NCI-H1092 (cell line): ENCODE measurements at places on chromosomes 16 and 17.

DNA sequence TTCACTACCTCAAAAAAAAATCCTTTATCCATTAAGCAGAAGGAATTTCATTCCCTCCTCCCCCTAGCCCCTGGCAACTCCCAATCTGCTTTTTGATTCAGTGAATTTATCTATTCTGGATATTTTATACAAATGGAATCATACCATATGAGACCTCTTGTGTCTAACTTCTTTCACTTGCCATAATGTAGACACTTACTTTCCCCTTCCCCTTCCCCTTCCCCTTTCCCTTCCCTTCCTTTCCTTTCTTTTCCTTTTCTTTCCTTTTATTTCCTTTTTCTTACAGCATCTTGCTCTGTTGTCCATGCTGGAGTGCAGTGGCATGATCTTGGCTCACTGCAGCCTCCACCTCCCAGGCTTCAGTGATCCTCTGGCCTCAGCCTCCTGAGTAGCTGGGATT lies 50.5 kb downstream of the PSMD12 start:
- no peak for DNase-seq

DNA sequence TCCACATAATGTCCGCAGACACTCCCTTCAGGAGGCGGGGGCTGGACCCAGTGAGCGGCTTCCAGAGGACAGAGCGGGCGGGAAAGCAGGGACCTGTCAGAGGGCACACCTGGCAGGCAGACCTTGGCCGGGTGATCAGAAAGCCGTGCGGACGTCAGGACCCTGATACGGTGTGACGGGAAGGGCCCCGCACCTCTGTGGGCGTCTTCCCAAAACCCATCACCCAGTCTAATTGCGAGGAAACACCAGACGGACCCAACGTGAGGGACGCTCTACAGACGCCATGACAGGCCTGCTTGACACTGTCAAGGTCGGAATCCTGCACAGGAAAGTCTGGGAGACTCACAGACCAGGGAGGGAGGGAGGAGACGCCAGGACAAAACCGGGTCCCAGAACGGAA lies 8.4 kb downstream of the LMF1 start:
- no peak for DNase-seq

DNA sequence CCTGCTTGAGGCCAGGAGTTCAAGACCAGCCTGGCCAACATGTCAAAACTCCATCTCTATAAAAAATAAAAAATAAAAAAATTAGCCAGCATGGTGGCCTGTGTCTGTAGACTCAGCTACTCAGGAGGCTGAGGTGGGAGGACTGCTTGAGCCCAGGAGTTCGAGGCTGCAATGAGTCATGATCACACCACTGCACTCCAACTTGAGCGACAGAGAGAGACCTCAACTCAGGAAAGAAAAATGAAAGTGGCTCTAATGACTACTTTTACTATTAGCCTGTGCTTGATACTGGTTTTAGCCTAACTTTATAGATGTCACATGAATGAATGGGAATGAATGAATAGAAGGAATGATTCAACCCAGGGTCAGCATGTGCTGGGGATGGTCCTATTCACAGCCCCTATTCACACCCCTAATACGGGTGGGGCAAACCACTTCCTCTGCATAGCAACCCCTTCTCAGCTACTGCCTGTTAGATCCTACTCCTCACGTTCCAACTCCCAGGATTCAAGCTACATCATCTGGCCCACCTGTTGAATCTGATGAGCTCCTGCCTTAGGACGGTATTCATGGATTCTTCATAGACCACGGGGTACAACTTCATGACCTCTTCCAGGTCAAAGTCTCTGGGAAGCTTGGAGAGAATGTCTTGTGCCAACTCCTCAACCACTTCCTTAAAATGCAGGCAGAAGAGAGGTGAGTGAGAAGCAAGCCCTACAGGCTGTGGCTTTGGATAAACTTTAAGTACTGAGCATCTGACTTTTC lies 40.5 kb downstream of the LYRM1 start:
- no peak for DNase-seq

DNA sequence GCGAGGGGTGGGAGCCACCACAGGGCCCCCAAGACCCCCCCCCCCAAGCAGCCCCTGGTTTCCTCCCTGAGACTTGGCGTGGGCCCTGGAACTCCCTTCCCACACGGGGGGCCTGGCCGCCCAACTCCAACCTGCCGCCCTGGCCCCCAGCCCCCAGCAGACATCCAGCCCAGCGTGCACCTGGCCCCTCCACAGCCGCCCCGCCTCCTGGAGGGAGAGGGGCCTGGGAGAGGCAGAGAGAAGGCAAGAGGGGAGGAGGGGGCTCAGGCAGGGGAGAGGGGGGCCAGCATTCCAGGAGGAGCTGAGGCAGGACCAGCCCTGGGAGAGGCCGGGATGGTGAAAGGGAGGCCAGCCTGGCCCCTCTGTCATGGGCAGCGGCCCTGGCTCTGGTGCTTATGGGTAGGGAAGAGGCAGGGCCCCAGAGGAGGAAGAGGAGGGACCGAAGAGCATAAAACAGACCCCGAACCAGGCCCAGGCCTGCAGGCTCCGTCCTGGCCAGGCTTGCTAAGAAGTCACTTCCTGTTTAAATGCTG lies 16.7 kb downstream of the IL34 start:
- DNase-seq = no peak

DNA sequence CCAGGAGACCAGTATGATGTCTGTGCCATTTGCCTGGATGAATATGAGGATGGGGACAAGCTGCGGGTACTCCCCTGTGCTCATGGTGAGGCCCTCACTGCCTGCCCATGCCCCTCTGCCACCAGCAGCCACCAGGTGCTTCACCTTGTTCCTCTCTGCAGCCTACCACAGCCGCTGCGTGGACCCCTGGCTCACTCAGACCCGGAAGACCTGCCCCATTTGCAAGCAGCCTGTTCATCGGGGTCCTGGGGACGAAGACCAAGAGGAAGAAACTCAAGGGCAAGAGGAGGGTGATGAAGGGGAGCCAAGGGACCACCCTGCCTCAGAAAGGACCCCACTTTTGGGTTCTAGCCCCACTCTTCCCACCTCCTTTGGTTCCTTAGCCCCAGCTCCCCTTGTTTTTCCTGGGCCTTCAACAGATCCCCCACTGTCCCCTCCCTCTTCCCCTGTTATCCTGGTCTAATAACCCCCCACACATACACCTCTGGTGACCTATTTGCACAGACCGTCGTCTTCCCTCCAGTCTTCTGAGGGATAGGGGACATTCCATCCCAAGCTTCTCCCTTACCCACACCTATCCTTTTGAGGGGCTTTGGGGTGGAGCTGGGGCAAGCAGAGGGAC lies 3.7 kb downstream of the PFN1 start:
- no peak for DNase-seq

DNA sequence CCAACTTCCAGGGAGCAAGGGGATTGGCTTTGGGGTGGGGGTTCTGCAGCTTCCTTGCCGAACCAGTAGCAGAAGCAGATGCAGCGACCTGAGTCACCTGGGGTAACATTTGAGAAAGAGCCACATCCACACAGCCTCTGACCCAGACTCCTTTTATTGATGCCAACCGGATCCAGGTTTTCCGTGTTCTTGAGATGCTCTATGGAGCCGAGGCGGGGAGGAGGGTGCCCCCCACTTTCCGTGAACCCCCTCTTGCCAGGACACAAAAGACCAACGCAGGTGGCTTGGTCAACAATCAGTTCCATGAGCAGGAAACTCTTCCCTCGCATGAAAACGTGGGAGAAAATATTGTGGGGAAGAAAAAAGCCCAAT lies 125.8 kb downstream of the C16orf78 start:
- no peak for DNase-seq

- peak; percentile 59 for DNase-seq
These were observed 7.2 kb downstream of the DLX3 start for GRCh38 chr17:49987681-49988441.

GRCh38 chr16:4765511-4766474 lies 1.2 kb downstream of the ZNF500 start:
- no peak for DNase-seq

DNA sequence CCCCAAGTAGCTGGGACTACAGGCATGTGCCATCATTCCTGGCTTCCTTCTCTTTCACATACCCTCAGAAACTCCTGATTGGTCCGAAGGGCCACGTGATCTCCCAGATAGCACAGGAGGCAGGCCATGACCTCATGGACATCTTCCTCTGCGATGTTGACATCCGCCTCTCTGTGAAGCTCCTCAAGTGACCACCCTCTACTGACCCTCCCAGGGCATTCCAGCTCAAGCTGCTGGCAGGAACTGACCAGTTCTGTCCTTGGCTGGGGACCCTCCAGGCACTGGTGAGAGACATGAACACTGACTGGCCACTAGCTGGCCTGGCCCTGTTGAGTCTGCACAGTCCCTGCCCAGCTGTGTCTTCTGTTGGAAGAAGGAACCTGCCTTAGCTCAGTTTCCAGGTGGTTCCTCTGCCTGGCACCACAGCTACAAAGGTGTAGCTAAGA lies 5.6 kb downstream of the ERAL1 start:
- no peak for DNase-seq

DNA sequence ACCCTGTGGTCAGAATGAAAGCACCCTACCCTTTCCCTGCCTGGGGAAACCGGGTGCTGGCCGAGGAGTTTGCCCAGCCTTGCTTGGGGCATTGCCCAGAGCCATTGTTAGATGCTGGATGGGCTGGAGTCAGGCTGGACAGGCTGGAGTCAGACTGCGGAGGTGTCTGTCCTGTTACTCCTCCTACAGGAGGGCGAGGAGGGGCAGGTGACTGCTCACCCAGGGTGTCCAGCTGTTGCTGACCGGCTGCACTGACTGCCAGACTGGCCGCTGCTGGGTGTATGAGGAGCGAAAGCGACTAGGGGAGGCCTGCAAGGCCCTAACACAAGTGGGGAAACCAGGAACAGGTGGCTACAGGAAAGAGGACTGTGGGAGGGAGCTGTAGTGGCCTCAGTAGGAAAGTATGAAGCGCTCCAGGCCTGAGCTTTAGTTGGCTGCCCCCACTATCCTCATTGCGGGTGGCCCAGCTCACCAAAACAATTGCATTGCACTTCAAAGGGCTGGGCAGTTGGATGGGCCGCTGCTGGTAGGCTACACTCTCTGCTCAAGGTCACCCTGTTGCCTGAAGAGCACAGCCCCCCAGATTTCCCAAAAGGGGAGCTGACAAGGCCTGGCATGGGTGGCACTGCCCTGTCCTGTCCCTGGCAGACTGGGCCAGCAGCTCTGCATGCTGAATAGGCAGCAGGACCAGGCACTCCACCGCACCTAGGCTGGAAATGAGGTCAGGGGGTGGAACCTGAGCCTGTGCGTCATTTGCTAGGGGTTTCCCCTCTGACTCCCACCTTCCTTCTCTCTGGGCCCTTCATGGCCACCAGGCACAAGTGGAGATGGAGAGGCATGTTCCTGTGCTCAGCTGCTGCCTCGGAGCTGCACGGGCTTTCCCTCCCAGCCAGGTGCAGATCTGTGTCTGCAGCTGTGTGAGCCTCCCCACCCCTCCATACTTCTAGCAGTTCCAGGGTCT lies 18.4 kb downstream of the LDHD start:
- DNase-seq = no peak

- no peak for DNase-seq
These were observed 39.4 kb downstream of the STAT5B start for GRCh38 chr17:42236760-42237159.

- DNase-seq = no peak
These were observed 25.9 kb downstream of the GRIN2C start for GRCh38 chr17:74833501-74834377.

- DNase-seq = peak; percentile 51
These were observed 11.0 kb downstream of the CHMP6 start for GRCh38 chr17:81002409-81003361.

- DNase-seq = no peak
These were observed 111.0 kb downstream of the N4BP1 start for GRCh38 chr16:48498769-48499631.

GRCh38 chr16:70710422-70711210 lies 24.8 kb upstream of the MTSS2 start:
- DNase-seq = no peak

- no peak for DNase-seq
These were observed 637 bp downstream of the RPL23A start for GRCh38 chr17:28720247-28720996.

DNA sequence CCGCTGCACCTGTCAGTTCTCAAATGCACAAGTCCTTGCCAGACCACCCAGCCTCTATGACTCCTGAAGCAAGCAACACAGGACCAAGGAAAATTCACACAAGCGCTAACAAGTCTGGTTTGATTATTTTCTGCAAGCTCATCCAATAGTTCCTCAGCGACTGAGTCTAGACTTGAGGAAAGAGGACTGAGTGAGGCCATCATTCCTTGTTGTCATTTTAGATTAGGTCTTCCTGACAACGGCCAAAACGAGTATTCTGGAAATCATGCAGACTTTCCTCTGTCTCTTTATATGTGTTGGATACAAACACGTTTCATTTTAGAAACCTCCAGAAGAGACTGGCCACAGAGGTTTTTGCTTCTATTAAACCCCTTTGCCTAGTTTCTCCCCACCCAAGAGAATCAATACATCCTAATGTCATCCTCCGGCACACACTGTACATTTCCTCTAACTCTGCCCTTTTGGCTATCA lies 561 bp downstream of the CCDC47 start:
- DNase-seq = no peak

GRCh38 chr17:66837226-66837625 lies 2.3 kb downstream of the CACNG5 start:
- no peak for DNase-seq

DNA sequence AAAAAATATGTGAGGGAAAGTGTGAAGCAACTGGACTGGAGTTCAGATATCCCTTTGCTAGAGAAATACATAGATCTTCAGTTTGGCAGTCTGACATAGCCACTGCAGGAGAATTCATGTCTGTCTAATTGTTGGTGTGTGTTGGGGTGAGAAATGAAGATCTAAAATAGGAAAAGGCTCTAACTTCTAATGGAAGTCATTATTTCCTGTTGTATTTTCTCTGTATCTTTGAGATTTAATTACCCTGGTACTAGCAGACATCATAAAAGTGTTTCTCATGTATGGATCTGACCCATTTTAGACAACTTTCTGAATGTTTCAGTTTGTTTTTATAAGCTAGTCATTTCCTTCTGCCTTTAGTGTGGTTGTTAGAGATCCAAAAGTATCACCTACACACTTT lies 128.3 kb downstream of the NLK start:
- no peak for DNase-seq

DNA sequence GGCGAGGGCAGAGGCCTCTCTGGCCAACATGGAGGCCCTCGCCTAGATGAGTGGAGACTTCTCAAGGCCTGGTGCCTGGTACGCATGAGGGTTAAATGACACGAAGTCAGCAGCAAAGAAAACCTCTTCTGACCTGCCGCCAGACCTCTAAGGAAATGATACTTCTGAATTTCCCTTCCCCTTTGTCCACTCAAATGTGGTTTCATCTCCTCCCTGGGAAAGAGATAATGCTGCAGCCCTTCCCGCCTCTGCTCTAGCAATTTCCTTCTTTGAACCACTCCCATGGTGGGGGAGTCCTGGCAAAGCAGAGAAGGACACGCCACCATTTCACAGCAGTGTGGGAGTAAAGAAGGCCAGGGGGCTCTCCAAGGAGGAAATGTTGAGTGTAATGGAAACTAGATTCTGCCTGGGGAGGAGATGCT lies 65.7 kb upstream of the BCAR1 start:
- DNase-seq = no peak
